ENCODE measurements at places on chromosomes 12 and 14.

DNA sequence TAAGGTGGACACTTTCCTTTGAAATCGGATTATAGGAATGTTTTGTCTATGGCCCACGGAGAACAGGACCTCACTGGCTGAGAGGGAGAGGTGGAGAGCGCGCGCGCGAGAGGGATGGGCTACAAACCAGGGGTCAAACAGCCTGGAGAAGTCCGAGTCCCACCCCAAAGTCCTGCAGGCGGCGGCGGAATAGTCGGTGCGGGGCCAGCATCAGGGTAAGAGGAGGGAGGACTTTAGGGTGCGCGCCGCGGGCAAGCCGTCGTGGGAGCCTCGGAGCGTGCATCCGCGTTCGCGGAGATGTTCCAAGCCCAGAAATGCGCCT lies 3.3 kb upstream of the HOXC8 start:
- DNase-seq, result no peak

- DNase-seq, result no peak
Measured at GRCh38 chr14:31543969-31544799, 17.0 kb upstream of the NUBPL start.

- peak; percentile 75 for DNase-seq
Measured at GRCh38 chr14:74882103-74882920, 596 bp downstream of the DLST start.

DNA sequence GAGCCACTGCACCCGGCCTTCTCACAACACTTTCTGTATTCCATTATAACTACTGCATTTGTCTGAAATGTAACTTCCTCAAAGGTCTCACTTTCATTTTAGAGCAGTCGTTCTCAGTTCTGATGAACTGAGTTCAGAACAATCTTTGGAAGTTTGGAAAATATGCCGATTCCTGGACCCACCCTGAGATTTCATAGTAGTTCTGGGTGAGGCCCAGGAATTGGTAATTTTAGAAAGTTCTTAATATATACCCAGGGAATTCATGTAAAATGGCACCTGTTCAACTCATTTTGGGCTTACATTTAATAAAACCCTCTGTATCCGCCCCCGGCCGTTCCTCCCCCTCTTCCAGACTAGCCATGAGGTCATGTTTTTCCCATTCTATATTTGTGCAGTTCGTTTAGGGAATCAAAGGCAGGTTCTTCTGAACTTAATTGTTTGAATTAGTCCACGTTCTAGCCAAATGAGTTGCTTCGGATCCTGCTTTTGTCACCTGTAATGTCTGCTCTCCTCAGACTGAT lies 5.9 kb downstream of the GSG1 start:
- DNase-seq, result no peak

- no peak for DNase-seq
Measured at GRCh38 chr14:30607156-30607780, 14.9 kb upstream of the SCFD1 start.

DNA sequence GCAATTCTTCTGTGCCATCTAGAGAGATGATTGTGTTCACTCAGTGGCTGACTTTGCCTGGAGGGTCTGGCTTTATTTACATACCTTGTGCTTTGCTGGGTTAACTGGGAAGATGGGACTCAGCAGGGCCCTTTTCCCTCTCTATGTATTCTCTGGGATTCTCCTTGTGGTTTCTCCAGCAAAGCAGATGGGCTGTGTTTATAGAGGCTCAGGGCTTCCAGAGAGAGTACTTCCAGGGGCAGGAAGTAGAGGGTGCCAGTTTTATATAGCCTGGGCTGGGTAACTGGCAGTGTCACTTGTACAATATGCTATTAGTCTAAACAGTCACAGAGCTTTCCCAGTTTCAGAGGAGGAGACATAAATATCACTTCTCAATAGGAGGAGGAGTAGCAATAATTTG lies 509.9 kb downstream of the DIO2 start:
- DNase-seq, result no peak

- DNase-seq, result no peak
Measured at GRCh38 chr14:100484531-100485267, 102.5 kb downstream of the BEGAIN start.

DNA sequence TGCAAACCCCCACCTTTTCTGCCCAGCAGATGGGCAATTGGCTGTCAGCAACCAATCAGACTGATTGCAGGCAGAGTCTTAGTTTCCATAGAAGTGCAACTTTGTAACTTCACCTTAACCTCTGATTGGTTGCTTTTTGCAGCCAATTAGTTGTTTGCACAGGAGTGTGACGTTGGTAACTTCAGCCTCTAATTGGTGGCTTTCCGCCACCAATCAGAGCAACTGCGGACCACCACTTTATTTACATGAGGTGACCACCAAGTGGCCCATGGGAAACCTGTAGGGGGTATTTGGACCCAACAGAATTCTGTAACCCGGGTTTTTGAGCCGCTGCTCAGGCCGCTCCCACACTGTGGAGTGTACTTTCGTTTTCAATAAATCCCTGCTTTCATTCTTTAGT lies 32.3 kb downstream of the CDKN1B start:
- no peak for DNase-seq

- DNase-seq, result no peak
Measured at GRCh38 chr12:17954788-17955187, 135.2 kb downstream of the RERGL start.

DNA sequence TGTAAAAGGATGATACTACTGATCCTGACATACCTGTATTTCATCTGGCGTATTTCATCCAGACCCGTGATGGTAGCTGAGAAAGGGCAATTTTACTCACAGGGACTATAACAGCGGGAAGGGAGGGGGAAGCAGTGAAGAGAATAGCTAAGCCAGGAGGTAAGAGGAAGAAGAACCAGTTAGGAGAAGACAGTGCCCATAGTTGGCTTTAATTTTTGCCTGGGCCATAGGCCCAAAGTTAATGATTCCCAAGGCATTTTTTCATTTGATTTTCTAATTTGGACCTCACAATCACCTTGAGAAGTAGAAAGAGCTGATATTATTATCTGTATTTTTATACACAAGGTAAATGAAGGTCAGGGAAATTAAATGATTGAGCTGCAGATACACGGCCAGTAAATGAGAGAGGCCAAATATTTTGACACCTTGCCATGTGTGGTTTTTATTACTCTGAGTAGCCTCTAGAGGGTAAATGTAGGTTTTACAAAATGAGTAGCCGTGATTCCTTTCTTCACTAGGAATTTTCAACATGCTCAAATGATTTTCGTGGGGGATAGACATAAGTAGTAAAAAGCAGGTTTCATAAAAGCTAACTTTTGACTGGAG lies 382.2 kb downstream of the FUT8 start:
- DNase-seq, result no peak

GRCh38 chr12:2336409-2336829 lies 283.6 kb downstream of the CACNA1C start:
- peak; percentile 88 for DNase-seq

GRCh38 chr12:68158432-68158831 lies 1.1 kb downstream of the IFNG start:
- peak; percentile 5 for DNase-seq

- no peak for DNase-seq
Measured at GRCh38 chr12:1355396-1355795, 239.0 kb downstream of the FBXL14 start.

- DNase-seq, result no peak
Measured at GRCh38 chr12:1510056-1510812, 84.1 kb downstream of the FBXL14 start.
